T-helper 9 cell (primary cell): ENCODE measurements at places on chromosomes 4 and X.

DNA sequence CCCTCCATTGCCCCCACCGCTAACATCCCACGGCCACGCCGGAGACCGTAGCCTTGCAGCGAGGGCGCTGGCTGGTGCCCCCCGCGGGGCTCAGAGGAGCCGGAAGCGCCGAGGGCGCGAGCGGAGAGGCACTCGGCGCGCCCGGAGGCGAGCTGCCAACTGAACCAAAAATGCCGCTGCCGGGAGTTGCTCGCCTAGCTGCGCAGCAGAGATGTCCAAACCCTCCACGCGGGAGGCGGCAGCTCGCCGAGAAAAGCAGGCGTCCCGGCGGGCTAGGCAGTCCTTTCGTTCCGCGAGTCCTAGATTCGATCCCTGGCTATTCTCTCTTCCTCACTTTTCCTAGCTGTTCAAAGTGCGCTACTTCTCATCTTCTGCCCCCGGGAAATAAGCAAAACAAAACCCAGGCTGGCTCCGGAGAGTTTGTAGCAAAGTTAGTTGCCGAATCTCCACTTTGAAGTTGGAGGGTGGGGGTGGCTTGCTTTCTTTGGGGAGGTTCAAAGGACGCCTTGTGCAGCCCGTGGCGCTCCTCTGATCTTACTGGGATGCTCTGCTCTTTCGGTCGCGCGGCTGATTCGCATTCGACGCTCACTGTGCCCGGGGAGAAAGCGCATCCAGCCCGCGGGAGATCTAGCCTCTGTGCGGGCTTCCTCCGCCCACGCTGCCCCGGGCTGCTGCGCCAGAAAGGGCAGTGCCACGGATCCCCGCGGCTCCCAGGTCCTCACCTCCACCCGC is 723 bp downstream of the NKX6-1 start:
- no peak for DNase-seq

DNA sequence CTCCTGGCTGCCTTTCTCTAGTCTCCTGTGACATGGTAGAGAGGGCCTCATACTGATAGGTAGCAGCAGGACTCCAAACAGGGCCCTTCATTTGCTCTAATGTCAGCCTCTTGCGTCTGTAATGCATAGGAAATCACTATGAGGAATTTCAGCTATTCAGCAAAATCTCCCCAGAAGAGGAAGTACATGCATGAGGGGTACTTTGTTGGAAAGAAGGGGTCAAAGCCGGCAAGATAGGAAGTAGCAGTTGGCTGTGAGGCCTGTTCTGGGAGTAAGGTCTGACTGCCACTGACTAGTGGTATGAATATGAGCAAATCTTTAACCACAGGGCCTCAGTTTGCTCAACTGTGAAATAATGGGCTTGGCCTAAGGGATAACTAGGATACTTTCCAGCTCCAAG is 283.2 kb downstream of the ARHGAP10 start:
- DNase-seq = no peak

GRCh38 chr4:79982601-79983322 is 90.3 kb downstream of the ANTXR2 start:
- no peak for DNase-seq

DNA sequence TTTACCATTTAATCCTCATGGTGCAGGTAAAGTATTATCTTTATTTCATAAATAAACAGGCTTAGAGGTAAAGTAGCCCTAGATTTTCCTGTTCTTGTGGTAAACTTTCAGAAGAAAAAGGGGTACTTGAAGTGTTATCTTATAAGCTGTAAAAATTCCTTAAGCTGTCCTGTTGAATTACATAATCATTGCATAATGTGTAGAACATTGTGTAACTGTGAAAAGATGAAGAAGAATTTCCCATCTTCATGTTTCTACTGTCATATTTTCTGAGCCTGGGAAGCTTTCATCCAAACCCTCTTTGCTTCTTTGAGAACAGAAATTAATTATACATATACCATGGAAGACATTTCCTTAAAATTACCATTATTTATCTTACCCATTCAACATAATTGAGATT is 90.5 kb downstream of the ELOVL6 start:
- no peak for DNase-seq

GRCh38 chr4:108008721-108009120 is 19.0 kb downstream of the HADH start:
- no peak for DNase-seq

GRCh38 chrX:21620234-21620633 is 37.9 kb downstream of the KLHL34 start:
- DNase-seq = no peak

DNA sequence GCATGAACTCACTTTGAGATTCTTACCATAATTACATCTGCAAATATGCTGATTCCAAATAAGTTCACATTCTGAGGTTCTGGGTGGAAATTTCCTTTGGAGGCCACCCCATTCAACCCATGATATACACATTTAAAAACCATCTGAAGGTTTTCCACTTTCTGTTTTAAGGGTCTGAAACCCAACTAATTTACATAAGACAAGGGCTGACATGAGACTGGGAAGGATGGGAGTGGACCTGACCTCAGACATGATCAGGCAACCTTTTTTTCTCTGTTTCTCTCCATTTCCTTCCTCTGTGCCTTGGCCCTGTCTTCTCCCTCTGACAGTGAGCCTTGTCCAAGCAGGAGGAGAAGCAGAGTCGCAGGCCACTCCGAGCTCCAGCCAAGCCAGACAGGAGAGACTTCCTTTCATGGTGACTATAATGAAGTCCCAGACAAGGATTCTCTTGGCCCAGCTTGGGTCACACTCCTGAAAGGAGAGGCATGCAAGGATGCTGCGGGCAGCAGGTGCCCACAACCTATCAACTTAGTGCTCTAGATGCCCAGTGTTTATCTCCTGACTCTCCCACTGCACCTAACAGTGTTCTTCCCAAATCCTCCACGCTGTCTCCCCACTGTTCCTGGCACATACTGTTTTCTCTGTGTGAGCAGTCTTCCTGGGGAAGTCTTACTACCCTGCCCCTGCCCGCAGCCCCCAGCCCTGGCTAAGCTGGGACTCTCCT is 39.9 kb downstream of the MSX1 start:
- DNase-seq = no peak

GRCh38 chr4:40909363-40909876 is 159.7 kb downstream of the NSUN7 start:
- DNase-seq = no peak

DNA sequence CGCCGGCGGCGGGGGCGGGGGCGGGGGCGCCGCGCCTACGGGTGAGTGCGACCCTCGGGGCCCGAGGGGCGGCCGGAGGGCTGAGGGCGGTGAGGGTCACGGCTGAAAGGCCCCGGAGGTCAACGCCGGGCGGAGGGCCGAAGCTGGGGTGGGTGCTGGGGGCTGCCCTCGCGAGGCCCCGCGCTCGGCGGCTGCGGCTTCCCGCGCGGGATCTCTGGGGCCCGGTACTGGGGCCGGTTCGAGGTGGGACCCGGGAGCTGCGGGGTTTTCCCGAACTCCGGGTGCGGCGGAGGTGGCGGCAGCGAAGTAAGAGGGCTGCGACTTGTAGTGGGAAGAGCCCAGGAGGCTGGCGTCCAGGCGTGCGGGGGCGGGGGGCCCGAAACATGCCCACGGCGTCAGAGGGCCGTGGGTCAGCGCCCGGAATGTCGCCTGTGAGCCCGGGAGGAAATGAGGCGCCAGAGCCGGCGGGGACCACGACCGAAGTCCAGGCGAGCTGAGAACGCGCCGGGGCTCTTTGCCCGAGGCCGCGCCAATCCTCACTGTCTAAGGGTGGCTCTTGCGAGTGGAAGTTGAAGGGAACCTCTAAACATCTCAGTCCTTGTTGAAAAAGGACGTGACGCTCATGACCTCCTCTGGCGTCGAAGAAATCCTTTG is 407 bp downstream of the IL13RA1 start:
- DNase-seq = no peak

- DNase-seq = no peak
Observed at GRCh38 chr4:44668526-44668925, 9.7 kb upstream of the GUF1 start.

- DNase-seq = no peak
Observed at GRCh38 chr4:160251522-160252170, 1148.8 kb downstream of the RAPGEF2 start.

GRCh38 chr4:3374667-3375066 is 67.1 kb upstream of the HGFAC start:
- DNase-seq = no peak

- DNase-seq = peak; percentile 36
Observed at GRCh38 chrX:44874420-44875184, 1.6 kb downstream of the KDM6A start.

GRCh38 chrX:94454159-94454558 is 780.2 kb downstream of the FAM133A start:
- no peak for DNase-seq

- DNase-seq = no peak
Observed at GRCh38 chrX:5726224-5726623, 502.4 kb downstream of the NLGN4X start.

DNA sequence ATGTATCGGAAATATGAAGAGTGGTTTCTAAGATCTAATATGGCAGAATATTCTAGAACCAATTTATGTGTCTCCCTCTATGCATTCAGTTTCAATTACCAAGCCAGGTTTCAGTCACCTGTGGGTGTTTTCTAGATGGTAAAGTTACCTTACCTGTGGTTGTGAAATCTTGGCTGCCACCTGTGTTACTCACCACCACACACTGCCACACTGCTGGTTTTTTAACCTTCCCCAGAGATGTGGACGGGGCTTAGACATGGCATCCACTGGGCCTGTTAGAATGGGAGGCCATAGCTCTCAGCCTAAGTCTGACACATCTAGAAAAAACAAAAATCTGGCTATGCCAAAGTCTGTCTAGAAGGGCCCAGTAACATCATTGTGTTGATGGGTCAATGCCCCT is 896.5 kb upstream of the PABPC4L start:
- no peak for DNase-seq

GRCh38 chr4:140866492-140867005 is 110.4 kb upstream of the TBC1D9 start:
- DNase-seq = no peak

DNA sequence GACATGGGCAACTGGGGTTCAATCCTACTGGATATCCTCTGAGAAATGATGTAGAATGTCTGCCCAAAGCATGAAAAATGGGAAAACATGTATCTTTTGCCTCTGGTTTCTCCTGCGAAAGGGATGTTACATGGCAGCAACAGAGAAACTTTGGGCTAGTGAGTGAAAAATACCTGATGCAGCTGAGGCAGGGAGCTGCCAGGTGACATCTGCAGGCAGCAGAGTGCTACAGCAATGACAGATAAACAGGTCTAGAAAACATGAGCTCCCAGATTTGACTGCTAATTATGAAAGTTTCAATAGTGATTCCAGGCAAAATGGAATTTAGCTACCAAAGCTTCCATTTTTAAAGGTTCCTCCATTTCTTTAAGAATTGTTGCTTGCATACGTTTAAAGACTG is 4.8 kb upstream of the CXCL1 start:
- DNase-seq = no peak

DNA sequence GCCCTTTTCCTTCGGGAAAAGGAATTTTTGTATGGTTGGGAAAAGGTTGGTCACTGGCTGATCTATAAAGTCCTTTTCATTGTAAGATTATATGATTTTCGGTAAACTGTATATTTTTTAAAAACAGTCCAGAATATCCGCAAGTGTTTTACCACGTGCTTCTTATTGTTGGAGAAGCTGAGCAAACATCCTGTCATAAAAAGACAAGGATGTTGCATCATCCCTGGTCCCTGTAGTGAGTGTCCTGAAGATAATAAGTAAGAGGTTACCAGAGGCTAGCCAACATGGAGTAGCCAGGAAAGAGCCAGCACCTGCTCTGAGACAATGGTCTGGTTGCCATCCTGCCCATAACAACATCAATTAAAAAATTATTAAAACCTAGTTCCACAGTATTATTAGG is 5.1 kb downstream of the CXCL9 start:
- no peak for DNase-seq

DNA sequence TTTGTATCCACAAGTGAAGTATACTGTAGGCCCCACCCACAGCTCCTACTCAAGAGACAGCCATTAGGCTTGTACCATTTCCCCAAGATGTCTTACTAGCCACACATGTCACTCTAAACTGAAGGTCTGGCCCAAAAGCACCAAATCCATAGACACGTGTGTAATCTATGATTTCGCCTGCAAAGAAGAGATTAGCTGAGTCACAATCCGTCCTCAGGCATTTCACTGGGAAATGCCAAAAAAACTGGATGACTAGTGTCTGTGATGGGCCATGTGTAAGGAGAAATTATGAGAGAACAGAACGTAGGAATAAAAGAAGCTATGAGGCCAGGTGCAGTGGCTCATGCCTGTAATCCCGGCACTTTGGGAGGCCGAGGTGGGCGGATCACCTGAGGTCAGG is 21.9 kb upstream of the RP2 start:
- DNase-seq = no peak

DNA sequence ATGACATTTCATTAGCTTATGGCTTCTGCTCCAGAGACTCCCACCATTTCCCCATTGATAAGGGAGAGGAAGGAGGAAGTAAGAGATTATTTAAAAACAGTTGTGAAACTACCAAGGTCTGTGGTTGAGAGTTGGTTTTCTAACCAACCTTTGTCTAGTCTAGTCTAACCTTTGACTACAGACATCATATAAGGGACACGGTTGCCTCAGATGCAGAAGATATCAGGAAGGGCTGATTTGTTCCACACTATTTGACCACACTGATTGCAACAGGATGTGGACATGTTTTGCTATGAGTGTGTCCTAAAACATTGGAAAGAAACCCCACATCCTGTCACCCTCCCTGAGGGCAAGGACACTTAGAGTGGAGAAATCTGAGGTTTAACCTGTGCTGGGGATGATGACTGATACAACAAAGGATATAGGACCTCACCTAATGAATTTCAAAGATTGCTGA is 53.0 kb downstream of the COQ2 start:
- no peak for DNase-seq

- no peak for DNase-seq
Observed at GRCh38 chr4:177285953-177286352, 23.7 kb upstream of the NEIL3 start.

GRCh38 chrX:136143711-136144110 is 3.6 kb upstream of the FHL1 start:
- DNase-seq = no peak

DNA sequence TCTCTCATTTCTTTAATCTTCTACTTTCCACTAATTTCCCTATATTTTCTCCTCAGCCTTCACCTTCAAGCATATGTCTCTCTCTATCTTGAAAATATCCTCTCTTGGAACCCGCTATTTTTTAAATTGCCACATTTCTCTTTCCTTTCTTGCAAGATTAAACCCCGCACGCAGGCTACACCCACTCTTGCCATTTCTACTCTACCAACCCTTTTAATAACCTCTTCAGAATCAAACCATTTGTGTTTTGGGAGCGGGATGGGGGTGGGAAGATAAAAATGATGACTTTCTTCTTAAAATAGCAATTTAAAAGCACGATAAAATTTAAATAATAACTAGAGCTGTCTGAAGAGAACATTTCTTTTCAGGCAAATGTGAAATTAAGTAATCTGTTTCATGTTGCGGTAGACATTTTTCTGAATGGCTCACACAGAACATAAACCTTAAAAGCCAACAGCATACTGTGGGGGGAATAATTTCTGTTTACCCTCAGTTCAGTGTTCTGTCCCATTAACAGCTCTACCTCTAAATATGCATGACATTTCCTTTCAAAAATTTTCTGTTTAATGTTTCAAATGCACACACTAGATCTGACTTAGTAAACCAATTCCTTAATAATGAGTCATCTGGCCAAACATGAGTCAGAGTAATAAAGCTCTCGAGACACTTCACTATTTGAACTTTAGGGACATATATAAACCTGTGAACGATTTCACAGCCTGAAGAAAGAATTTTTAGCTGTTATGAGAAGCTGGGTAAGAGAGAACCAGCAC is 20.5 kb downstream of the ARSJ start:
- no peak for DNase-seq

- no peak for DNase-seq
Observed at GRCh38 chrX:70134116-70134477, 850 bp downstream of the IGBP1 start.
